RWPE2 (cell line): ENCODE measurements at places on chromosomes 5 and 9.

- no peaks in the 10 kb centered on the region for H3K27me3 ChIP-seq
- H3K4me3 ChIP-seq = no peak overlapping the region
- no peak for DNase-seq
- H3K27ac ChIP-seq = no peak overlapping the region
- no peaks in the 10 kb centered on the region for H3K36me3 ChIP-seq
These were observed 34.9 kb upstream of the RPS23 start for GRCh38 chr5:82313016-82313415.

DNA sequence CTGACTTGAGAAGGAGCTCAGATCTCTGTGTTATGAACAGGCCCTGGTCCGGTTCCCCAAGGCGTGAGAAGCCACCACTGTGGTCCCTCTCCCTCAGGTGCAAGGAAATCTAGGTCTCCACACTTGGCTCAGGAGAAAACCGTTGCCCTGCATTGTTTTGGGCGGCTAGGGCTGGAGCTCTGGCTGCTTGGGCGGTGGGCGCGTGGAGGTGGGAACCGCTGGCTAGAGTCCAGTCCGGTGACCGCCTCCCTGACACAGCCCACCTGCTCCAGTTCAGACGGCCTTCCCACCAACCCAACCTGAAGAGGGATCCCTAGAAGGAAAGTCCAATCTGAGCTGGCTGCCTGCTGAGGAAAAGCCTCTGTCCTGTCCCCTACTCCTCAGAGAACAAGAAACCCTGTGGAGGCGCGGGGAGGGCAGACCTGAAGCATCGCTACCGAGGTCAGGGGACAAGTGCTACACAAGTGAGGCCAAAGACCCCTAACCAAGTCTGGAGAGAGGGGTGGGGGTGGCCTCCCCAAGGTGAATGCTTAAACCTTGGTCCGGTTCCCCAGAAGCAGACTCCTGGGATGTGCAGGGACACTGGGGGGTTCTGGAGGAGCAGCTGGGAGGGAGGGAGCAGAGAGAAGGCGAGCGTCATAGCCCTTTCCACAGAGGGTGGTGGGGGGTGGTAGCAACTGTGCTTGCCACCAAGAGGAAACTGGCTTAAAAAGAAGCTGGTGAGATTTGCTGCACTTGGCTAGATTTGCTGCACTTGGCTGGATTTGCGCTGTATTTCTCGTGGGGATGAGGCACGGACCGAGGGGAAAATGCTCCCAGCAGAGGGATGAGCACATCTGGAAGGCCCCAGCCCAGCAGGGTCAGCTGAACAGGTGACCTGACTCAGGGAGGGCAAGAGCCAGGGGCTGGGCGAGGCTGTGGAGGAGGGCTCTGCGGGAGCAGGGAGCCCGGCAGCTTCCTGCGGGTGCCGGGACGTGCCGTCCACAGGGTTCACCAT, 65.2 kb downstream of the RAPGEF1 start:
- no peak overlapping the region for H3K27ac ChIP-seq
- DNase-seq = no peak
- H3K36me3 ChIP-seq = no peaks in the 10 kb centered on the region

GRCh38 chr5:138705567-138705966, 47.7 kb upstream of the CTNNA1 start:
- H3K4me1 ChIP-seq = no peaks in the 10 kb centered on the region
- no peak for DNase-seq
- no peak overlapping the region for H3K4me3 ChIP-seq
- H3K27me3 ChIP-seq = no peaks in the 10 kb centered on the region
- no peak overlapping the region for H3K27ac ChIP-seq

- H3K36me3 ChIP-seq = no peaks in the 10 kb centered on the region
- H3K4me3 ChIP-seq = no peak overlapping the region
- DNase-seq = peak; percentile 48
These were observed 15.2 kb downstream of the NACC2 start for GRCh38 chr9:136079916-136080246.

DNA sequence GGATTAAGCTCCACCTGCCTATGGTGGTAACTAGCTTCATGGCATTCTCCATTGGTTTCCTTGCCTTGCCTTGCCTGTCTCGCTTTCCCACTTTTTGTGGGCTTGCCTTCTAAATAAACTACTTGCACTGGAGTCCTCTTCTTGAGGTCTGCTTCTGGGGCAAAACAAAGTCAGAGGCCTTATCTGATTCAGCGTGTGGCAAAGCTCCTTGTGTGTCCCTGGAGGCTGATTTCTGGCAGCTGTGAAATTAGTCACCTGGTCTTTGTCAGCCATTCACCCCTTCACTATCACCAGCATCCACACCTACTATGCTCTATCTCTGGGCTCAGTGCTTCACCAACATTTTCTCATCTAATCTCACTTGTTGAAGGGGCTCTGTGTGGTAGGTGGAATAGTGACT, 176.2 kb downstream of the SEC61B start:
- no peaks in the 10 kb centered on the region for H3K36me3 ChIP-seq
- H3K27me3 ChIP-seq = no peaks in the 10 kb centered on the region
- H3K4me1 ChIP-seq = no peaks in the 10 kb centered on the region
- no peak overlapping the region for H3K4me3 ChIP-seq
- no peak overlapping the region for H3K27ac ChIP-seq

DNA sequence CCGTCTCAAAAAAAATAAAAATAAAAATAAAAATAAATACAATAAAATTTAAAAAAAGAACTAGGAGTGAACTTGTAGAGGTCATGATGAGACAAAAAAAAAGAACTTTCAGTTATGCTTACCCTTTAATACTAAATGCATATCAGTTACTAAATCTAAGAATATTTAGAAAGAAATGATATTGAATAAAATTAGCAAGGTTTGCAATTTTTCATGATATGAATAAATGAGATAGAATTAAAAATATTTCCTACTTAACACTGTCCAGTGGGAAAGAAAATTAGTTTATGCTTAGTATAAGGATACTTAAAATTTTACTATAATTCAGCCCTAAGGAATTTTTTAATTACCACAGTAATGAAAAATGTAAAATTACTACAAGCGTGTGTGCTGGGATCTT, 132.4 kb downstream of the TLE1 start:
- H3K27ac ChIP-seq = no peak overlapping the region
- peaks cover 29% of the 10 kb centered on the region for H3K4me1 ChIP-seq
- no peak for DNase-seq

DNA sequence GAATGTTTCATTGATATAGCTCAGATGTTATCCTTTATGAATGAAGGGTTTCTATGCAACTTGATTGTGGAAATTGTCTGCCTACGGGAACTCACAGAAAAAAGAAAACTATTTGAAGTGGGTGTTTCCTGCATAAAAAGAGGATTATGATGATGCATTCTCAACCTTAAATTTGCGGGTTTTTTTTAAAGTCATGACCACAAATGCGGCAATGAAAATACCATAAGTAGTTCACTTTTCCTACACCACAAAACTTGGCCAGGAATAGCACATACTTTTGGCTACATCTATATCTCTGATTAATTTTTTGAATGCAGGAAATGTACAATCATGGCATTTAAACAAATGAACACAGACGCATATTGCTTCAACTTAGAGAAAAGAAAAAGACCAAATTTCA, 754.7 kb downstream of the DTWD2 start:
- H3K27ac ChIP-seq = no peak overlapping the region
- H3K4me1 ChIP-seq = no peaks in the 10 kb centered on the region
- no peaks in the 10 kb centered on the region for H3K36me3 ChIP-seq

- no peaks in the 10 kb centered on the region for H3K27me3 ChIP-seq
- no peak overlapping the region for H3K27ac ChIP-seq
- DNase-seq = no peak
These were observed 95.0 kb upstream of the ACTBL2 start for GRCh38 chr5:57577432-57578175.

GRCh38 chr9:109624896-109625295, 126.8 kb upstream of the PTPN3 start:
- H3K27ac ChIP-seq = no peak overlapping the region
- no peaks in the 10 kb centered on the region for H3K36me3 ChIP-seq
- H3K4me3 ChIP-seq = no peak overlapping the region
- peaks cover 20% of the 10 kb centered on the region for H3K27me3 ChIP-seq
- no peak for DNase-seq
